Fibroblast of the aortic adventitia (primary cell): ENCODE measurements at places on chromosomes 4 and X. TPM values are rescaled to one million over a fixed set of nuclear protein-coding genes. Genes with fewer than 3 reads are reported as not detected.

Gene CENPVL2
- total RNA-seq = 0.41 TPM in 1 of 2 replicates, not detected in the other

Gene TRAPPC2
- 21.5 and 31.4 TPM in 2 replicates for total RNA-seq

Gene GUCY1B1
- 2.0 and 7.0 TPM in 2 replicates for total RNA-seq

Gene ZNF718
- 4.5 and 9.6 TPM in 2 replicates for total RNA-seq

Gene PLP2
- total RNA-seq = 8.7 and 93.2 TPM in 2 replicates

Gene F11
- not detected in 2 replicates for total RNA-seq

Gene TLL1
- 0.09 and 1.5 TPM in 2 replicates for total RNA-seq

Gene IL2
- not detected in 2 replicates for total RNA-seq

Gene HAUS3
- total RNA-seq = 18.9 and 28.0 TPM in 2 replicates

Gene ADH5
- 294 and 466 TPM in 2 replicates for total RNA-seq

Gene F8A3
- 0.72 and 0.82 TPM in 2 replicates for total RNA-seq

Gene CT45A9
- not detected in 2 replicates for total RNA-seq

Gene FGFRL1
- 14.1 and 27.4 TPM in 2 replicates for total RNA-seq

Gene CSAG3
- not detected in 2 replicates for total RNA-seq

Gene HHIP
- total RNA-seq = 3.8 and 16.0 TPM in 2 replicates

Gene VCX2
- not detected in 2 replicates for total RNA-seq

Gene SFRP2
- 0.27 and 1.8 TPM in 2 replicates for total RNA-seq

Gene MAOA
- total RNA-seq = 4.7 and 9.6 TPM in 2 replicates

Gene DUX4
- not detected in 2 replicates for total RNA-seq

Gene UTP14A
- 19.1 and 34.1 TPM in 2 replicates for total RNA-seq

Gene AFM
- total RNA-seq = not detected in 2 replicates

Gene SPP1
- total RNA-seq = 0.72 and 11.9 TPM in 2 replicates

Gene H2BW1
- total RNA-seq = not detected in 2 replicates

Gene TMEM185A
- 6.6 and 13.6 TPM in 2 replicates for total RNA-seq

Gene NUDT10
- 0.63 and 2.0 TPM in 2 replicates for total RNA-seq

Gene IL15
- 2.3 TPM in 2 replicates for total RNA-seq

Gene EDA
- total RNA-seq = 0.09 and 1.4 TPM in 2 replicates

Gene KDR
- total RNA-seq = 2.5 and 10.9 TPM in 2 replicates

Gene DDX53
- total RNA-seq = not detected in 2 replicates

Gene TEC
- total RNA-seq = 0.72 and 3.5 TPM in 2 replicates

Gene FDCSP
- not detected in 2 replicates for total RNA-seq

Gene ASB12
- not detected in 2 replicates for total RNA-seq

Gene PALLD
- total RNA-seq = 15.5 and 52.1 TPM in 2 replicates

Gene KLHL13
- total RNA-seq = 0.82 and 7.2 TPM in 2 replicates

Gene TSPAN7
- 0.09 and 0.82 TPM in 2 replicates for total RNA-seq

Gene RBMXL3
- total RNA-seq = not detected in 2 replicates

Gene SPANXD
- not detected in 2 replicates for total RNA-seq

Gene CYLC1
- not detected in 2 replicates for total RNA-seq

Gene SPANXB1
- not detected in 2 replicates for total RNA-seq

Gene SPANXC
- total RNA-seq = not detected in 2 replicates

Gene CHRDL1
- 1.2 and 4.0 TPM in 2 replicates for total RNA-seq

Gene ADGRG4
- total RNA-seq = not detected in 2 replicates

Gene ZXDB
- 7.4 and 19.3 TPM in 2 replicates for total RNA-seq

Gene HPSE
- total RNA-seq = 0.27 and 2.7 TPM in 2 replicates

Gene CLDN34
- not detected in 2 replicates for total RNA-seq

Gene RHOXF1
- not detected in 2 replicates for total RNA-seq

Gene ELK1
- 13.3 and 22.9 TPM in 2 replicates for total RNA-seq

Gene SH2D1A
- not detected in 2 replicates for total RNA-seq

Gene PRDX4
- total RNA-seq = 298 and 299 TPM in 2 replicates

Gene NKAP
- total RNA-seq = 5.5 and 6.0 TPM in 2 replicates

Gene REPS2
- total RNA-seq = 0.82 and 1.7 TPM in 2 replicates

Gene SCRG1
- total RNA-seq = 0.49 and 0.99 TPM in 2 replicates

Gene DMP1
- total RNA-seq = not detected in 2 replicates

Gene GAB1
- 22.8 and 49.3 TPM in 2 replicates for total RNA-seq

Gene RTL5
- total RNA-seq = 2.3 and 4.3 TPM in 2 replicates

Gene MAB21L2
- total RNA-seq = 0.63 TPM in 1 of 2 replicates, not detected in the other

Gene PPAT
- 13.7 and 18.4 TPM in 2 replicates for total RNA-seq

Gene MAGEB17
- not detected in 2 replicates for total RNA-seq
